ENCODE measurements at places on chromosomes 6 and 20. TPM values are rescaled to one million over a fixed set of nuclear protein-coding genes. Genes with fewer than 3 reads are reported as not detected.

SLC12A5 gene
- total RNA-seq, result 26.2 TPM

AKIRIN2 gene
- 23.2 TPM for total RNA-seq

TTK gene
- total RNA-seq, result 11.4 TPM

HS3ST5 gene
- total RNA-seq, result 4.1 TPM

PSORS1C1 gene
- total RNA-seq, result 0.99 TPM

OXT gene
- not detected for total RNA-seq

GRCh38 chr6:90365002-90365401 lies 68.4 kb upstream of the BACH2 start:
- H3K4me1 ChIP-seq, result peaks cover 6% of the 10 kb centered on the region
- no peak for DNase-seq
- no peaks in the 10 kb centered on the region for H3K36me3 ChIP-seq
- no peak overlapping the region for H3K27ac ChIP-seq

GRCh38 chr6:3768502-3768901 lies 17.0 kb upstream of the PXDC1 start:
- no peaks in the 10 kb centered on the region for H3K36me3 ChIP-seq
- no peak for DNase-seq
- peaks cover 3% of the 10 kb centered on the region for H3K4me1 ChIP-seq
- H3K27me3 ChIP-seq, result no peaks in the 10 kb centered on the region

DNA sequence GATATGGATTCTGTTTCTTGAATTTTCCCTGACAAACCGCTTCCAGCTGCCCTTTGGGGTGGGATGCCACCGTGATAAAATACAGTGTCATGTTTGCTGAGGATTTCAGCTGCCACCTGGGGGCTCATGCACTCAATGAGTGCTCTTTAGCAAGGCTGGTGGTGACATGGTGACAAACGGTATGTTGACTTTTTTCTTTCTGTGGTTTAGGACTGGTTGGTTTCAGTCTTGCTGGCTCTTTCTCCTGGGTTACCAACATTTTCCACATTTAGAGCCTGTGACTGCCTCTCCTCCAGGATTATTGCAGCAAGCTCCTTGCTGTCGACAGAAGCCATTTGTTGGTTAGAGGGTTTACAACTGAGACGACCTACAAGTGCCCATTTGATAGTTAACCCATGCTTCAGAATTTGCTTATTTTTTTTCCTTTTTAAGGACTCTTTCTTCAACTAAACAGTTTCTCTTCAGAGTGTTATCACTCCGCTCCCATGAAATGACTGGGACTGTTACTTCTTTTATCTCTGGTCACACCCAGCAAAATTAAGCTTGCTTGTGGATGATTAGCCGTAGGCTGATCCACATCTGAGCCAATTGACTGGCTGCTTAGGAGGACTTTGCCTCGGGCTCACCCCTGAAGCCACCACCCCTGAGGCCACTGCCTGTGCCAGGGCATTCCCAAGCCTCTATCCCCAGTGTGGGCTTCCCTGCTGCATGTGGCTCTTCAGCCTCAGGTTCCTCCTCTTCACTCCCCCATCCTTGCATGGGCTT lies 48.4 kb upstream of the CDYL start:
- H3K27me3 ChIP-seq, result peaks cover 1% of the 10 kb centered on the region
- H3K4me3 ChIP-seq, result no peak overlapping the region
- H3K4me1 ChIP-seq, result peaks cover 3% of the 10 kb centered on the region
- no peak overlapping the region for H3K27ac ChIP-seq

- no peaks in the 10 kb centered on the region for H3K36me3 ChIP-seq
- H3K27me3 ChIP-seq, result no peaks in the 10 kb centered on the region
- no peak overlapping the region for H3K4me3 ChIP-seq
These were observed 9.7 kb downstream of the BPI start for GRCh38 chr20:38313676-38314075.

DNA sequence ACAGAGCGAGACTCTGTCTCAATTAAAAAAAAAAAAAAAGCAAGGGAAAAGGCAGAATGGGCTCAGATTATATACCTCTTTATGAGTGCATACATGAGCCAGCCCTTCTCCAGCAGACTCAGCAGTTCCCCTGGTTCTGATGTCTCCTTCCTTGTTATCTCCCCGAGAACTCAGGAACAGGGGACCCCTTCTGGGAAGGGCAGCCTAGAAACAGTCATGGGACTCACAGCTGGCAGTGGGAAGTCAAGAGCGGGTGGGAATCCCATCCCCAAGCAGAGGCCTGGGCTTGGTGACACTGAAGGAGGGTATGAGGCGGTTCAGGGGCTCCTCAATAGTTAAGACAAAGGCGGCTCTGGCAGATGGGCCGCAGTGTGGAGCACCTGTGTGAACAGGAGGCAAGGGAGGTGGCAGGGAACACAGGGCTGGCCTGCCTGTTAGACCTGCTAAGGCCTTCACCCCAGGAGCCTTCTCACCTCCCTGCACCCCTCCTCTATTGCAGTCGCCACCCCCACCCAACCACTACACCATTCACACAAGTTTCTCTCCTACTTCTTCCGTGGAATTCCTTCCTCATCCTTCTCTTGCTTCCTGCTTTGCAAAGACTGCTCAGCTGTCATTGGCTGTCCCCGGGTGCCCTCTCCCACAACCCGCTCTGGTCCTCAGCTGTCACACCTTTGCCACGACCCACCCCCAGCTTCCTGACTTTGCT lies 29.7 kb upstream of the MDFI start:
- H3K27ac ChIP-seq, result no peak overlapping the region
- H3K36me3 ChIP-seq, result no peaks in the 10 kb centered on the region
- no peaks in the 10 kb centered on the region for H3K27me3 ChIP-seq
- no peak for DNase-seq
- H3K4me1 ChIP-seq, result peaks cover 7% of the 10 kb centered on the region

GRCh38 chr20:9686455-9686854 lies 152.4 kb downstream of the PAK5 start:
- no peak overlapping the region for H3K4me3 ChIP-seq
- no peaks in the 10 kb centered on the region for H3K36me3 ChIP-seq
- no peaks in the 10 kb centered on the region for H3K27me3 ChIP-seq
- no peak overlapping the region for H3K27ac ChIP-seq
- H3K4me1 ChIP-seq, result no peaks in the 10 kb centered on the region
- DNase-seq, result no peak

DNA sequence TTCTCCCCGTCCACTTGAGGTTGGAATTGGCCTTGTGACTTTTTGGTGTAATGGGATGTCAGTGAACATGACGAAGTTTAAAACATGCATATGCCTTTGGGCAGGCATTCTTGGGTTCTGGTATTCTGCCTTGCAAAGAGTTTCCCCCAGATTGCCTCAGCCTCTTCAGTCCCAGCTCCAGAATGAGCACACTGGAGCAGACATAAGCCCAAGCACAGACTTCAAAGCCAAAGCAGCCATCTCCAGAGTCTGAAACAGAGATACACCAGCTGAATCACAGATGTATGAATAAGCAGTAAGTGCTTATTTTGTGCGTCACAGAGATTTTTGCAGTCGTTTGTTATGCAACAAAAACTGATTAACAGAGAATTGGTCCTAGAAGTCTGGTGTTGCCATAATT lies 546.0 kb downstream of the FRK start:
- no peaks in the 10 kb centered on the region for H3K27me3 ChIP-seq
- no peak overlapping the region for H3K27ac ChIP-seq
- H3K36me3 ChIP-seq, result no peaks in the 10 kb centered on the region
- no peaks in the 10 kb centered on the region for H3K4me1 ChIP-seq

Measured in spinal cord (tissue), 10 donors.